ENCODE measurements at places on chromosomes 3 and 15.
A peak's percentile ranks its signal among the peaks of the same experiment; 100 is the strongest.

DNA sequence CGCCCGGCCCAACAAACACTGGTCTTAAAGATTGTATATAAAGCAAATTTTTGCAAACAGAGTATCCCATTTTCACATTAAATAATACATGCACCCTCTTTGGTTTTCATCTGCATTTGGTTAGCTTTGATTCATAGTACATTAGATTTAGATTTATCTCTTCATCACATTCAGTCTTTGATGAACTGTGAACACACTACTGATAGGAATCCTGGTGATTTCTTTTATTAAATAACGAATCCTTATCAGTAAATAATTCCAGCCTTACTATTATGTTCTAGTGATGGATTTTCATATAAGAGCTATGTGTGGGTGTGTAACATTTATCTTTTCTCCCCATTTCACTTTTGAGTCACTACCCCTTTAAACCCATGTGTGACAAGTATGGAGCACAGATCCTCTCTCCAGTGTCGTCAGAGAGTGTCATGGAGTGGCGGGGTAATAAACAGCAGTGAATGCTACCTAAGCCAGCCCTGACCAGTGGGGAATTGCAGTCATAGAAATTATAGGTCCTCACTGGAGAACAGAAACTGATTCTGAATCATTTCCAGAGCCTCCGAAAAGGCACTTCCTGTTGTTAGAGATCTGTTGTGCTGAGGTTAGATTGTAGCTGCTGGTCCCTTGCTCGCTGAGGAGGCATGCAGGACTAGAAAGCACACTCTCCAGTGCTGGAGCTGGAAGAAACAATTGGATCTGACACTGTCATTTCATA lies 22.0 kb downstream of the SLC7A14 start:
- DNase-seq, result no peak

GRCh38 chr3:105686278-105686897 lies 182.4 kb downstream of the CBLB start:
- no peak for DNase-seq

- DNase-seq, result no peak
Measured at GRCh38 chr3:4719046-4719501, 225.9 kb downstream of the ITPR1 start.

DNA sequence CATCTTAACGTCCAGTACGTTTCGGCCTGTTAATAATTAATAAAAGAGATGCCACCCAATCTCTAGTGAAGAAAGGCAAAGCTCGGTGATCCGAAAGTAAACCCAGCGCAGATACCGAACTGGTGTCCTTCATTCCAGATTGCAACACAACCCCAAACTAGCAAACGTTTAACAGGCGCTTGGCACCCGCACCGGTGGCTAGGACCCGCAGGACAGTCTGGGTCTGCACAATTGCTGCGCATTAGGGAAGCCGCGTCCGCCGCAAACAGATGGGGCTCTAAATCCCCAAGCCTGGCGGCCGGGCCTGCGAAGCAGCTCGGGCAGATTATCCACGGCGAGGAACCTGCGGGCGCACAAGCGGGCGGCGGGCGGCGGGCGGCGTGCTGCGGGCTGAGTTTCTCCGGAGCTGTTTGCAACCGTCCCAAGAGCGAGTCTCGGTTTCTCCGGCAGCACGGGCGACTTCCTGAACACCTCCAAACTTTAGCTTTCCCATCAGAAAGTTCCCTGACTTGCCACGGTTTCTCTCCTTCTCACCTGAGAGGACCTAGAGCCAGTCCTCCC lies 112.1 kb upstream of the ICE2 start:
- peak; percentile 36 for DNase-seq

DNA sequence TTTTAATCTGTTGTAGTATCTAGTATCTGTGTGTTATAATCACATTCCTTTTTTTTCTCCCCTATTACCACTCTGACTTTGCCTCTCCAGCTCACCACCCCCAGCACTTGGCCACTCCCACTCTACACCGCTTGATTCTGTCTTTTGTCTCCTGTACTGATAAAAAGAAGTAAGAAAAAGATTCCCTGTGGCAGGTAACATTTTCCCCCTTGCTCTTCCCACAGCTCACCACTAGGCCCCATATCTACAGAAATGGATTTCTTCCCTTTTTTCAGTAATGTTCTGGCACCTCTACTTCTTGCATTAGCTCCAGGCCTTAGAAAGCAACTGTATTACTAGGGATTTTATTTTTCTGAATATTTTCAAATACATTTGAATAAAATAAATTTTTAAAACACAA lies 25.6 kb downstream of the KCNH8 start:
- DNase-seq, result no peak

GRCh38 chr3:46706771-46707582 lies 5.8 kb downstream of the TMIE start:
- no peak for DNase-seq

DNA sequence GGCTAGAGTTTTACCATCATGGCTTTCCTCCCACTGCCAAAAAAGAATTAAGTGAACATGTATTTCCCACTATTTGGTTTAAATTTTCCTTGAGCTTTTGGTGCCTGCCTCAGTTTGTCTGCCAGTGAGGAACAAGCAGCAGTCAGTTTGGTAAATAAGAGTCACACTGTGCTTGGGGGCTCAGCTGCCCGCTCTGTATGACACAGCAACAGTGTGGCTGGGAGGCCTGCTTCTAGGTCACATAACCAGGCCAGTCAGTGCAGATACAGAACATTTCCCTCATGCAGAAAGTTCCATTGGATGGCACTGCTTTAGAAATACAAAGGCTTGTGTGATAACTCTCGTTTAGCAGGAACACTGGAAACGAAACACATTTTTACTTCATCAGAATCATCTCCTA lies 25.7 kb downstream of the FYCO1 start:
- DNase-seq, result no peak

DNA sequence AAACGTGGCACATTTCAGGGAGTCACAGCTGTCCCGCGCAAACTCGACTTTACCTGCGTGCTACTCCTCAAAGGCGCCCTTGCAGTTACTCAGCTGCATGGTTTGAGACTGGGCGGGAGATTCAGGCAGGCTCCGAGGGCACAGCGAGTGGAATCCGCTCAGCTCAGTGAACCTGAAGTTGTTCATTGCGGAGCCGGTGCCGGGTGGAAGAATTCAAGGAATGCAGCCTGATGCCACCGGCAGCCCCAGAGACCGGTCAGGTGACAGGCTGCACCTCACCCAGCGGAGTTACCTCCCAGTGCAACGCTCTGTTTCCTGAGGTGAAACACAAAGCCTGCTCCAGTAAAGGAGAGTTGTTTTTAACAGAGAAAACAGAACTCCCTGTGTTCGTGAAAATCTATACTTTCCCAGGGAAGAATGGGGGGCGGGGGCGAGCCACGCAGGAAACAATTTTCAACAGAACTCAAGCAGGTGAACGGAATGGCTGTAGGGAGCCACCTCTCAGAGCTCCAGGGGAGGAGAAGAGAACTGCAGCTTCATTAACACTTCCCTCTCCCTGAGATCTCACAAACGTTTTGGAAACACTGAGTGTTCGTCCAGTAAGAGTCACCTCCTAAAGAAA lies 3.8 kb downstream of the VEPH1 start:
- no peak for DNase-seq

Data from activated CD4-positive, alpha-beta T cell treated with anti-CD3 and anti-CD28 coated beads, Interleukin-2, amount 50 U/mL, for 24 hours (primary cell).